ENCODE measurements at places on chromosomes 3 and 15. TPM values are rescaled to one million over a fixed set of nuclear protein-coding genes. Genes with fewer than 3 reads are reported as not detected.

The SLC9C1 gene
- total RNA-seq, result 0.81 TPM

The SCG5 gene
- total RNA-seq, result 2.6 TPM

The OXSR1 gene
- 42.0 TPM for total RNA-seq

The SNTN gene
- not detected for total RNA-seq

The IQGAP1 gene
- 297 TPM for total RNA-seq

The RLBP1 gene
- total RNA-seq, result not detected

The CD200 gene
- 45.3 TPM for total RNA-seq
